ENCODE measurements at places on chromosomes 3 and 15. TPM values are rescaled to one million over a fixed set of nuclear protein-coding genes. Genes with fewer than 3 reads are reported as not detected.
A peak's percentile ranks its signal among the peaks of the same experiment; 100 is the strongest.

DNA sequence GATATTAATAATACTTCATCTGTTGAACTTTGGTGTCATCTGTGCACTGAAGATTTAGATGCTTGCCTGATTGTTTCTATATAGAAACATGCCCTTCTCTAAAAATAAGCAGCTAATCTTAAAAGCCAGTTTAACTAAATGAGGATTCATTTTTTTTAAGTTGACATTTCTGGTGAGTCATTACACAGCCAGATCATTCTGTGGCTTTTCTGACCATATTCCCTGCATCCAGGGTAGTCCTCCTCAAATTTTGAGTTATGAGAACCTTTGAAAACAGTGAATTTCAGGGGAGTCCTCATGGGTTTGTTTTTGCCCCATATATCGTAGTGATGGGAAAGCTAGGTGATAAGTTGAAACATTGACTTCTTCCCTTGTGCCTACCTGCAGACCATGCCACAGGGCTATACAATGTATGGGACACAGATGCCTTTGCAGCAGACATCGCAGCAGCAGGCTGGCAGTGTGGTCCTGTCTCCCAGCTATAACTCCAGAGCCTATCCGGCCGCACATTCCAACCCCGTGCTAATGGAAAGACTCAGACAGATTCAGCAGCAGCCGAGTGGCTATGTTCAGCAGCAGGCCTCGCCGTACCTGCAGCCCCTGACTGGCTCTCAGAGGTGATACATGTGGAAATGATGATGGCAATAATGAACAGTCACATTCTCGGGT is 26.5 kb upstream of the P2RY12 start:
- DNase-seq, result no peak

The PLA2G4B gene
- total RNA-seq, result 3.6 TPM

GRCh38 chr3:50807266-50807665 is 132.5 kb downstream of the DOCK3 start:
- no peak for DNase-seq

- peak; percentile 43 for DNase-seq
Measured at GRCh38 chr3:151085889-151086483, 522 bp downstream of the MED12L start.

GRCh38 chr3:23479026-23479425 is 275.9 kb downstream of the UBE2E2 start:
- DNase-seq, result no peak

The KLHL40 gene
- 0.11 TPM for total RNA-seq

- DNase-seq, result no peak
Measured at GRCh38 chr3:61637088-61638051, 76.0 kb downstream of the PTPRG start.

GRCh38 chr3:137121704-137122314 is 164.0 kb downstream of the IL20RB start:
- no peak for DNase-seq
